Natural killer cell (primary cell): ENCODE measurements at places on chromosomes 2 and 18. TPM values are rescaled to one million over a fixed set of nuclear protein-coding genes. Genes with fewer than 3 reads are reported as not detected.

GRCh38 chr2:234851451-234851850 lies 100.4 kb upstream of the SH3BP4 start:
- no peaks in the 10 kb centered on the region for H3K27me3 ChIP-seq
- no peak for DNase-seq
- H3K4me3 ChIP-seq, result no peak overlapping the region
- H3K27ac ChIP-seq, result no peak overlapping the region
- no peaks in the 10 kb centered on the region for H3K4me1 ChIP-seq

Gene BUB1
- 4.2 TPM for total RNA-seq

Gene WDR54
- total RNA-seq, result 28.0 TPM

DNA sequence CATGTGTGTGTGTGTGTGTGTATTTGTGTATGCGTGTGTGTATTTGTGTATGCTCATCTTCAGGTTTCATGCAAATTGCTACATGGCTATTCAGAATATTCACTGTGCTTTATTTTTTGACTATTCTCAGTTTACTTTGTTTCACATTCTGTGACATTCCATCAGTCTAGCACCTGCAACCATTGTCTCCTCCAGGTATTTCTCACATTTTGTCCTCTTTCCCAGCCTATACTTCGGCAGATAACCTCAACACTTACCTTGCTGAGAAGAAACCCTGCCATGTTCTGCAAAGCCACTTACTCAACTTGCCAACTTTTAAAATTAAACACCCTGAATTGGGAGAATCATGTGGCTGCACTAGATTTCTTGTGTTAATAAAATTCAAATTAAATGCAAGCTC lies 135.4 kb upstream of the REG3A start:
- H3K27me3 ChIP-seq, result no peaks in the 10 kb centered on the region
- no peaks in the 10 kb centered on the region for H3K4me1 ChIP-seq
- DNase-seq, result no peak
- H3K4me3 ChIP-seq, result no peak overlapping the region

Gene CNDP1
- 0.57 TPM for total RNA-seq

- peaks cover 25% of the 10 kb centered on the region for H3K4me1 ChIP-seq
- peaks cover 5% of the 10 kb centered on the region for H3K36me3 ChIP-seq
- peak overlapping the region; percentile 96 for H3K4me3 ChIP-seq
- DNase-seq, result peak; percentile 45
- no peaks in the 10 kb centered on the region for H3K27me3 ChIP-seq
- H3K27ac ChIP-seq, result peak overlapping the region; percentile 60
Observed at GRCh38 chr2:196168181-196168580, 3.2 kb downstream of the STK17B start.

DNA sequence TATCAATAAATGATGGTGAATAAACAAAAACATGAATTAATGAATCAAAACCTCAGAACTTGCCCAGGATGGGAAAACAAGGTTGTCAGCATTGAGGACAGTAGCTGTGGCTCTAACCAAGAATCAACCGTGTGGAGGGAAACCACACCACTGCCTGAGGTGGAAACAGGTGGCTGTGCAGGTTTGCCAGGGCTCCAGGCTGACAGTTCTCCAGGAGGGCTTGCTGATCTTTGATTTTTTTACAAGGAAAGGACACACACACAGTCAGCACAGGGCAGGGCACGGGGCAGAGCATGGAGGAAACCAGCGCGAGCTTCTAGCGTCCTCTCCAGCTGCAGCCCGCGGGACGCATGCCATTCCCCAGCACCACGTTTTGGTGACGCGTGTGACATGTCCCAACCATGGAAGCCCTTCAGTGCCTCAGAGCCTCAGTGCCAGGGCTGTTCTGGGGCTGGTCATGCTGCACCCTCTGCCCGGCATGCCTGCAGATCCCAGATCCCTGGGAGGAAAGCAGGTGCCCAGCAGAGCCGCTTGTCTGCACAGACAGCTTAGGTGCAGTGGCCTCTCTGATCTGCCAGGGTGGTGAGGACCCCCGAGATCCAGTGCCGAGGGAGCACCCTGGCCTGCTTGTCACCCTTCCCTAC lies 15.8 kb upstream of the AGXT start:
- H3K27me3 ChIP-seq, result no peaks in the 10 kb centered on the region
- H3K27ac ChIP-seq, result no peak overlapping the region
- H3K4me1 ChIP-seq, result no peaks in the 10 kb centered on the region
- no peaks in the 10 kb centered on the region for H3K36me3 ChIP-seq

DNA sequence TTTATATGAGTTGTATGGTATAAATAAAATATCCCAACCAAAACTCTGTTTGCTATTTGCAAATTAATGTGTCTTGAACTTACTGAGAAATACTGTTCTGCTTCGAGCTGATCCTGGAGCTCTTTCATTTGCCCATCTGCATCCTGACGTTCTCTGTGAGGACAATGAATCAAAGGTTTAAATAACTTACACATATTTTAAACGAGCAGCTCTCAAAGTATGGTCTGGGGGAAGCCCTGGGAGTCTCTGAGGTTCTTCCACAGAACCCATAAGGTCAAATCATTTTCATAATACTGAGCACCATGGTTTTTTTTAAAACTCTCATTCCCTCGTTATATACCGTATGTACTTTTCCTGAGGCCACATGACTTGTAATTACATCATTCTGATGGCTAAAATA lies 46.7 kb downstream of the SLC66A3 start:
- H3K27me3 ChIP-seq, result no peaks in the 10 kb centered on the region
- H3K27ac ChIP-seq, result no peak overlapping the region
- H3K4me1 ChIP-seq, result no peaks in the 10 kb centered on the region
- H3K4me3 ChIP-seq, result no peak overlapping the region
- H3K36me3 ChIP-seq, result peaks cover 30% of the 10 kb centered on the region

Gene SPC25
- 0.45 TPM for total RNA-seq

Gene MC5R
- not detected for total RNA-seq

GRCh38 chr2:27772804-27773203 lies 1.3 kb downstream of the MRPL33 start:
- no peaks in the 10 kb centered on the region for H3K27me3 ChIP-seq
- H3K4me3 ChIP-seq, result no peak overlapping the region
- peaks cover 11% of the 10 kb centered on the region for H3K4me1 ChIP-seq
- peaks cover 7% of the 10 kb centered on the region for H3K36me3 ChIP-seq
- H3K27ac ChIP-seq, result no peak overlapping the region
- no peak for DNase-seq

- peak; percentile 89 for DNase-seq
- H3K4me3 ChIP-seq, result peak overlapping the region; percentile 88
- peaks cover 3% of the 10 kb centered on the region for H3K36me3 ChIP-seq
Observed at GRCh38 chr2:135985826-135986393, 484 bp upstream of the DARS1 start.

- DNase-seq, result no peak
- H3K27ac ChIP-seq, result no peak overlapping the region
- H3K4me1 ChIP-seq, result no peaks in the 10 kb centered on the region
Observed at GRCh38 chr2:57821088-57821487, 225.5 kb upstream of the VRK2 start.

Gene SLC16A14
- total RNA-seq, result 0.23 TPM

DNA sequence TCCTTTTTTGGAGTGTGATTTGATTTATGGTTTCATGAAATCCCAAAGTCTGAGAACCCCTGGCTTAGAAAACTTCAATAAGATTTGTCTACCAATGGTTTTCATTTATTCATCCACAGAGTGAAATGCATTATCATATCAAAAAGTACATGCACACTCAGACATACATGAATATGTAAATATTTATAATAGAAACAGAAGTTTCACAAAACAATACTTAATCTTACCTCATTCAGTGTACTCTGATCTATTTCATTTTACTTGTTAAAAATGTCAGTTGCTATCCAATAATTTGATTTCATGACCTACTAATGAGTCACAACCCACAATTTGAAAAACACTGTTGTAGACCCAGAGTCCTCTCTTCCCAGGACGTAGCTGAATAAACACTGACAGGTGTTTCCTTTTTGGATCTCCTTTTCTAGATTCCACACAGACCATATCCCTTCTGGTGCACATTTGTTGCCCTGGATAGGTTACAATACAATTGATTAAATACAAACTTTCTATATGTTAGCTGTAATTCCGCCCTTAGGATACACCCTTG lies 10.4 kb upstream of the CAVIN2 start:
- DNase-seq, result no peak
- no peak overlapping the region for H3K4me3 ChIP-seq
- H3K27me3 ChIP-seq, result no peaks in the 10 kb centered on the region
- H3K27ac ChIP-seq, result no peak overlapping the region

Gene TUBA4B
- total RNA-seq, result not detected

Gene SALL3
- not detected for total RNA-seq

DNA sequence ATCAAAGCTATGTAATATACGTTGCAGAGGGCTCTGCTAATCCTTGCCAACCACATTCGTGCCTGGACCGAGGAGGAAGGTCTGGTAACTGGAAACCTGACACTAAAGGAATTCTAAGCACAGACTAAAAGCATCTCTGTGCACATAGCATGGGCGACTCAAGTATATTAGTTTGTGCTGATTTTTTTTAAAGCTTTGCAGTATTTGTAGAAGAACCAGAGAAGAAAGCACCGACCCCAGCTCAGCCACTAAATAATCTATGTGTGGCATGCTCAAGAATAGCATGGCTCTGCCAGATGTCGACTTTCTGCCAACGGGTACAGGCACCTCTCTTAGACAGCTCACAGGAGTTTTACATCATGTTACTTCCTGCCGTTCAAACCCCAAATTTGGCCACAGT lies 73.2 kb upstream of the NRP2 start:
- no peak for DNase-seq
- H3K27me3 ChIP-seq, result peaks cover 2% of the 10 kb centered on the region
- H3K36me3 ChIP-seq, result no peaks in the 10 kb centered on the region
- no peak overlapping the region for H3K27ac ChIP-seq

Gene GKN1
- not detected for total RNA-seq
